GM03348 (cell line): ENCODE measurements at places on chromosomes 7 and 10.

DNA sequence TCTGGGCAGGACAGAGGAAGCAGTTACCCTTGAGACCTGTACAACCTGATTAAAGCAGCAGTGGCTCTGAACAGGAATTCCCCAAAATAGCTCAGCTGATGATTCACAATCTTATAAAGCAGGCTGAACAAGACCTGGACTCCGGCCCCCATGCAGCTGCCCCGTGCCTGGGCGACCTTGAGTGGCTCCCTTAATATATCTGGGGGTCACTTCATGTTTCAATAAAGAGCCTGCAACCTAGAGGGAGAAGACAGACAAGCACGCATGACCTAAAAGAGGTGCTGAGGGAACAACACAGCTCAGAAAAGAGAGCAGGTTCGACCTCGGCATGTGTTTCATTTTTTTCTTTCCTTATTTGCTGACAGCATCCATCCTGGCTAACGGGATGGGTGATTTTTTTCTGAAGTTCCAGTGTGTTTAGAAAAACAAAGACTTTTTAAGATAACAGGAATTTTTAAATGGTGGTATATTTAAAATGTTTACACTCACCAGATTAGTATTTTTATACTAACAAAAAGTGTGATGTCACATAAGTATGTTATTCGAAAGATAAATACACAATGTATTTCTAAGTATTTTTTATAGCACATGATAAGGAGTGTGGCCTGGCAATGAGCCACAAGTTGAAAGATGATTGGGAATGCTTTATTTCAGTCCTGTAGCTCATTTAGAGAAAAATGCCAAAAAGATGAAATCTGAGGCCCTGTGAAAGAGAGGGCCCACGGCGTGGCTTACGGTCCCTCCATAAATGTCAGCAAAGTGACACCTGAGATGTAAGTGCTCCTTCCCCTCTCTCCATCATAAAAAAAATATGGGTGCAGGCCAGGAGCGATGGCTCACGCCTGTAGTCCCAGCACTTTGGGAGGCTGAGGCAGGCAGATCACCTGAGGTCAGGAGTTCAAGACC is 161.3 kb downstream of the SLIT1 start:
- DNase-seq: peak; percentile 61

- DNase-seq: peak; percentile 89
Observed at GRCh38 chr10:102729029-102730026, 14.4 kb upstream of the WBP1L start.

GRCh38 chr7:24483804-24484203 is 89.4 kb upstream of the PALS2 start:
- no peak for DNase-seq

- DNase-seq: no peak
Observed at GRCh38 chr7:24718431-24718831, 38.8 kb downstream of the GSDME start.

DNA sequence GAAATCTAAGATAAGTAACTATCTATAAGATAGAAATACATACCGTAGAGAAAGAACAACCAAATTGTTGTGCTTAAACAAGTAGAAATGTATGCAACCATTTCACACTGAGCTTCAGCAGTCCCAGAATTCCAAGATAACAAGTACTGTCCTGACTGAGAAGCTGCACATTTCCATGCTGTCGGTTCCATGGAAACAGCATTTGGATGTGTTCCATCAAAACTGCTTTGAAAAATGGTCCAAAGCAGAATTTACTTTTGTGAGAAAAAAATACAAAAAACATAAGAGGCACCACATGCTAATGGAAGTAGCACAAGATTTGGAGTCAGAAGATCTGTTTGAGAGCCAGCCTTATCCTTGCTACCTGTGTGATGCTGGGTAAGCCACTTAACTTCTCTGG is 92.6 kb downstream of the MTERF1 start:
- DNase-seq: no peak

- DNase-seq: no peak
Observed at GRCh38 chr10:3668966-3669330, 116.1 kb downstream of the KLF6 start.

DNA sequence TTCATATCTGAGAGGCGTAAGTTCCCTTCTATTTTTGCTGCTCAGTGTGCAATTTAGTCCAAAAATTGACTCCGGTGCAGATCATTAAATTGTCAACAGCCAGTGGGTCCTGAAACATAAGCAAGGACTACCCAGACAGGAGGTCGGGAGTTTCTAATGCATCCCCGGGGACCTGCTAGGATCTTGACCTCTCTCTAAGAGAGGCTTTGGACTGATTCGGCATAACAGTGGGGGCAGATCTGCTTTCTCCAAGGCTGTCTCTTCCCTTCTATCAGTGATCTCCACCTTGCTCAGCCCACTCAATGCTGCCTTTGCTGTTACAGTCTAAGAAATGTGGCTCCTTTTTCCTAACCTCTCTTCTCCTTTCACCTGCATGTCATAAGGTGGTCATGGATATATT is 199.1 kb upstream of the NRP1 start:
- DNase-seq: no peak
